ENCODE measurements at places on chromosomes 5 and 9.

DNA sequence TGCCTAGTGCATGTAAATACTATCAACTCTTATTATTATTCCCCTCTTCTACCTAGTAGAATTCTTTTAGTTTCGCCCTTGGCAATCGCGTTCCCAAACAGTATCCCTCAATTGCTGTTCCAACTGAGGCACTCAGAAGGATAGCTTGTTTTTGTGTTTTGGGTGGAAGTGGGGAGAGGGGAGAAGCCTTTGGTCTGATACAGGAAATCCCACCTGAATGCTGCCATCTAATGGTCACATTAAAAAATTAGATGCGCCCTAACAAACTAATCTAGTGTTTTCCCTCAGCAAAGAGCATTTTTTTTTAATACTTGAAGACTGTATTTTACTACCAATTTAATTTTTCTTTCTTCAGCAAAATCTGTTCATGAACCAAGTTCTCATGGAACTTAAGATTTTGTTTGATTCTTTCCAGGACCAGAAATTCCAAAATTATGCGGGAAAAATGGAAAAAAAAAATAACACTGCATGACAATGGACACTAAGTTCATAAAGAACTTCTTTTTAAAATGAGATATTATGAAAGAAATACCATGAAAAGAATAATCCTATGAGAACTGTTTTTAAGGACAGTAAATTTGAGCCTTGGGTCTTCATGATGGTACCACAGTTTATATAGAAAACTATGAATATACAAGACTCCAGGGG lies 22.2 kb upstream of the GLDC start:
- no peak for DNase-seq

GRCh38 chr5:174610968-174611367 lies 113.4 kb upstream of the MSX2 start:
- DNase-seq = no peak

GRCh38 chr5:65326922-65327321 lies 154.8 kb downstream of the ADAMTS6 start:
- DNase-seq = no peak

GRCh38 chr5:160354666-160355065 lies 15.8 kb downstream of the C1QTNF2 start:
- DNase-seq = no peak

DNA sequence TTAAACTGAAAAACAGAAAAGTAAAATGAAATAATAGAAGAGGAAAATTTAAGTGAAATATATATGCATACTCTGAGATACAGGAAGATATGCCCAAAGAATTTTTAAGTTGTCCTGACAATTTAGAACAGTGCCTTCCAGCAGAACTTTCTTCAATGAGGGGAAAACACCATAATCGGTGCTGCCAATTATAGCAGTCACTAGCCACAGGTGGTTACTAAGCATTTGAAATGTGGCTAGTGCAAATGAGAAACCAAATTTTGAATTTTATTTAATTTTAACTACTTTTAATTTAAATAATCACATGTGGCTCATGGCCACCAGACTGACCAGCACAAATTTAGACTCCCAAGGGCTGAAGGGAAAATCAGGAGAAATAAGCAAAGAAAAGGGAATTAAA lies 410.6 kb downstream of the RAB3C start:
- DNase-seq = no peak

DNA sequence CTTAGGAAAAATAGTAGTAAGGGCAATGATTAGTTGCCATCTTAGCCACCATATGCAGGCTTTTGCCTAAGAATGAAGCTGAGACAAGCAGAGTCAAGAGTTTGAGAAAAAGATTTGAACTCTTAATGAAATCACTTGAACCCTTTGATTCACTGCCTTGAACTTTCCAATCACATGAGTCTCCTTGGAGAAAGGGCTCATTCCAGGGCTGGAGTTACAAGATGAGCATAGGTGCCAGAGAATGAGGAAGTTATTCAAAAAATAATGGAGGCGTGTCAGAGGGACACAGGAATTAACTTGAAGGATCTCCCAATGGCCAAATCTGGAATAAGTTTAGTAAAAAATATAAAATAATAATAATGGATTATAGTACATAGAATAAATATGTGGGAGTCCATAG lies 35.3 kb downstream of the MAT2B start:
- DNase-seq = no peak

DNA sequence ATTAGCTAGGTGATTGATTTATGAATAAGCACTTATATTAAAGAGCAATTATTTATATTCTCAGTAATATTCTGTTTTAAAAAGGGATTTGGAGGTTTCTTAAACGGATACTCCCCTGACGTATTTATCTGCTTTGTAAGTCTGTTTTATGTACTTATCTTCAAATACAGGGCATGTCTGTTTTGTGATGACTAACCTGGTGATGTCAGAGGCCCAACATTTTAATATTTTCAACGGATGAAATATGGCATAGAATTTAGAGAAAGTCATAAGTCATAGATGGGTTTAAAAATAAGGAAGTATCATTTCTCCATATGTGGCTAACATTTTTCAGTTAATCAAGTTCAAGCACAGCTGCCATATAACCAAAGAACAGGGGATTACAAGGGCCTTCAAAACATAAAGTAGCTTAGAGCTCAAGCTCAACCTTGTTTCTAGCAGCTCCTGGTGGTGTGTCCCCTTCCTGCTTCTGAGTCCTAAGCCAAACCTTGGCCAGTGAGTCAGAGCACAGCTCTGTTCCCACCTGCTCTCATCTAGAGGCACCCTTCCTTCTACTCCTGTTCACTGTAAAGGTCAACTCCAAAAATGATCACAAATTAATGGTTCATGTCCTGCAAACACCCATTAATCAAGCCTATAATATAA lies 131.4 kb downstream of the OXCT1 start:
- DNase-seq = no peak

Measured in T-helper 1 cell (primary cell).